AG09319 (cell line): ENCODE measurements at places on chromosomes 6 and 20.

GRCh38 chr20:19336631-19337030 lies 124.2 kb downstream of the SLC24A3 start:
- DNase-seq: no peak

DNA sequence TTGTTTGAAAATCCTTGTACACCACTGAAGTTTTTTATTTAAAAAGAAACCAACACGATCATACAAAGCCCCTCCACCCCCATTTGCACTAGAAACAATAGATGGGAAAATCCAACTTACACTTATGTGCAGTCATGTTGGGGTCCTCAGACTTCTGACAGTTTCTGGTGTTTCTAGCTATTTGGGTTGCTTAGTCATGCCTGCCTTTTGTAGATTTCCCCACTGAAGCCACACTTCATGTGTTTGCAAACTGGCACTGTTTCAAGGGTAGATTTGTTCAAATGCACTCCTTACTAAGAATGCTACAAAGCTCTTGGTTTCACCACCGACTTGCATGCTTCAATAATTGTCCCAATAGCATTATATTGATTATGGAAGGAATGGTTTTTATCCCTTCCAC lies 1.5 kb downstream of the SH3BGRL2 start:
- DNase-seq: no peak

DNA sequence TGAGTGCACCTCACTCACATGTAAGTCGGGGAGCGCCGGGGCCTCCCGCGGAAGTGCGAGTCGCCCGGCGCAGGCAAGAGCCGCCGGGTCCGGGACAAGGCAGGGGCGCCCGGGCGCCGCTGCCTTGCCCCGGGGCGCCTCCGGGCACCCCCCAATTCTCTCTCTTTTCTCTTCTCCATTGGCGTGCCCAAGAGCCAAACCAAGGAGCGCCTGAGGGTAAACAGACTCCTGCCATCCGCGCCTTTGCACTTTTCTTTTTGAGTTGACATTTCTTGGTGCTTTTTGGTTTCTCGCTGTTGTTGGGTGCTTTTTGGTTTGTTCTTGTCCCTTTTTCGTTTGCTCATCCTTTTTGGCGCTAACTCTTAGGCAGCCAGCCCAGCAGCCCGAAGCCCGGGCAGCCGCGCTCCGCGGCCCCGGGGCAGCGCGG lies 36.8 kb downstream of the GNAS start:
- DNase-seq: no peak

DNA sequence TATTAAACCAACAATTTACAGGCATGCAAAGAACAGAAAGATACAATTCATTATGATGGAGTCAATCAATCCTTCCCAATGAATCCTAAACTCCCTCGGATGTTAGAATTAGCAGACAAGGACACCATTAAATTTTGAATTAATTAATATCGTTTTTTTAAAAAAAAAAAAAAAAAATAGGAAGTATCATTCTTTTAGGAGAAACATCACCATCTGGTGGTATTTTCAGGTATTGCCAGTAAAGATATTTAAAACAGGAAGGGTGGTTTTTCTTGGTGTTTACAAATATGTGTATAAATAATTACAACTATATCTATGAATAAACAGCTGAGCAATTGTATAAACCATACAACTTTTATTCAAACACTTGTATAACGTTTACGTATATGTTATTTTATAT lies 564.4 kb downstream of the HAO1 start:
- DNase-seq: no peak

DNA sequence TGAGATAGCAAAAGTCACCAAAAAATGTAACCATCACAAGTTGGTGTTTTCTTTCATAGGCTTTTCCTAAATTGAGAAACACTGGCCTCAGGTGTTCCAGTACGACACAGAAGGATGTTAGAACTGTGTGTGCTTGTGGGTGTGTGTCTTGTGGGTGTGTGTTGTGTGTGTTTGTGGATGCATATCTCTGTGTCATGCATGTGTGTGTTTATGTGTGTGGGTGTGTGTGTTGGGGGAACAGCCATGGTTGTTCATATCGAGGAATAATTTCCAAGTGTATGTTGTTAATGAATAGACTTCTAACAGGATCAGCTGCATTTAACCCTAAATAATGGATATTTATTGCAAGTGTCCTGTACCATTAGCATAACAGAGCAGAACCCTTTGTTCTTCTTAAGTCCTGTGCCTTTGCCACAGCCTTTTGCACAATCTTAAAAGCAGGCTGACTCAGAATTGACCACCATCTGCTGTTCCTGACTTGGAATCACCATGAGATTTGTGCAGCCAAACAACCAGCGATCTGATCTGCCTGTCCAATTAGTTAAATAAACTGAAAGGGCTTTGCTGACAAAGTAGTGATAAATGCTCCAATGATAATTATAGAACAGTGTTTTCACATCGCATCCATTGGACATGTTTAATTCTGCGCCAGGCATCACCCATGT lies 7.6 kb downstream of the CD93 start:
- DNase-seq: peak; percentile 10

DNA sequence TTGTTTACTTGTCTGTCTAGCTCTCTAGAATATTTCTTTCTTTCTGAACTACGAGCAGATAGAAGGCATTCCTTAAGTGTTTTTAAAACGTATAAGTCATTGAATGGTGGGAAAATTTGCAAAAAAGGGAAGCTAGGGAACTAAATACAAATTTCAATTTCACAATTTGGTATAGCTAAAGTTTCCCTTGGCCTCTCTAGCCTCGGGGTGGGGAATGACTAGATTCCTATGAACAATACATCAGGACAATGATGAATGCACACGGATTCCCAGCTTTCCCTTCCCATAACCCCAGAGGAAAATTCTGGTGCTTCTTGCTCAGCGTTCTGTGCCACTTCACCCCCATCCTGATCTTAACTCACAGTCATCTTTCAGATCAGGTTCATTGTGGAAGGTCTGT lies 113.3 kb upstream of the ASF1A start:
- no peak for DNase-seq

DNA sequence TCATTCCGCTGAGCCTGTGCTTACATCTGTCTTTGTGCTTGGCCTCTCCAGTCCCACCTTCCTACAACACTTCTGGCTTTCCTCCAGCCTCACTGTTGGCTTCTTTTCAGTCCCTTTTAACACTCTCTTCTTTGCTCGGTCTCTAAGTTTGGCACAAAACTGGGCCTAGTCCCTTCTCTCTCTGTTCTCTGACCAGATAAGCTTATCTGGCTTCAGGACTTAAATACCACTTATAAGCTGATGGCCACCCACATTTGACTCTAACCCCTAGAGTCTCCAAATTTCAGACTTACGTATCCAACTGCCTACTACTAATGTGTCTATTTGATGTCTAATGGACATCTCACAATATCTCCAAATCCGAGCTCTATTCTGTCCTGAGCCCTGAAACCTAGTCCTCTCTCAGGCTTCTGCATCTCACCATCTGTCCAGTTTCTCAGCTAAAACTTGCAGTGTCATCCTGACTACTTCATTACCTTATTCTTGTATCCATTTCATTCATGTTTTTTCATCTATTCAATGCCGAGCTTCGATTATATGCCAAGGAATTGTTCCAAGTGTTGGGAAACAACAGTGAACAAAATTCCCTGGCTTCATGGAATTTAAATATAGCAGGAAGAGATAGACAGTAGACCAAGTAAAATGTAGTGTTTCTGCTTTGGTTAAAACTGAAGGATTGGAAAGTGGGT lies 40.1 kb downstream of the TBPL1 start:
- DNase-seq: no peak
